ENCODE measurements at places on chromosomes 4 and X.

DNA sequence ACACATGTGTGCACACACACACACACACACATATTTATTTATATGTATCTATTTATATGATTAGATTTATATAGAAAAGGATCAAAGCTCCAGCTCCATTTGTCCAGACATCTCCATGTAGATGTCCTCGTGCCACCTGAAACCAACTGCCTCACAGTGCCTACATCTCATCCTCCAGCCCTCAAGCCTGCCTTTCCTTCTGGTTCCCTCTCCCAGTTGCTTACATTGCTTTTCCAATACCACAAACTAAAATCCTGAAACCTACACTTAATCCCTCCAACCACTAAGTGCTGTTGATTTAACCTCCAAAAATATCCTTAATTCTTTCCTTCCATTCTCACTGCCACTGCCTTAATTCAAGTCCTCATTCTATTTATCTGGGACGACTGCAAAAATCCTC is 51.4 kb downstream of the STBD1 start:
- no peak for DNase-seq

DNA sequence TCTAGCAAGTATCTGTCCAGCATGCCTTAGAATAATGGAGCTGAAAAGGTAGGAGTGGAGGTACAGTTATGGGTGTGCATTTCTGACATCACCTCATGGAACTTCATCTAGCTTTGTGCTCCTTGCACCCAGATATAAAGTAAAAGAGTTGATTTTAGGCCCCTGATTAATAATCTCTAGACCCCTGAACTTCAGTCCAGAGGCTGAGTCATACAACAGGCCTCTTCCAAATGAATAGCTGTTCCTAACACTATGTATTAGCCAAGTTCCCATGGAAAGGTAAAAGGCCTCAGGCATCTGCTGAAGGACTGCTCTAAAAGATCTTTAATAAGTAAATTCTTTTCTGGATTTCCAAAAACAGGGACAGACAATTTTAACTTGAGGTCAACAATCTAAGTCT is 16.2 kb downstream of the TBC1D9 start:
- no peak for DNase-seq

GRCh38 chr4:143417679-143418403 is 81.2 kb downstream of the GAB1 start:
- no peak for DNase-seq

DNA sequence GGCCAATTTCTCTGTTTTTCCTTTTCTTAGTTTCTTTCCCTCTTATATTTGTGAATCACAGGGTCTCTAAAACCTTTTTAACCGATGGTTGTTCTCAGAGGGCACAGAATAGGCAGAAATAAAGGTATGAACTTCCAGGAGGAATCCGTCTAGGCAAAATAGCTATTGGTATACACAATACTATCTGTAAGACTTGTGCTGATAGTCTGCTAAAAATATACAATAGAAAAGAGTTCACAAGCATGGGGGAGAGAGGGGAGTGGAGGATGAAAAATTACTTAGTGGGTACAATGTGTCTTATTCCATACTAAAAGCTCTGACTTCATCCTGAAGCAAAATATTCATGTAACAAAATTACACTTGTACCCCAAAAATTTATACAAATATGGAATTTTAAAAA is 30.2 kb downstream of the ANTXR2 start:
- DNase-seq: no peak

DNA sequence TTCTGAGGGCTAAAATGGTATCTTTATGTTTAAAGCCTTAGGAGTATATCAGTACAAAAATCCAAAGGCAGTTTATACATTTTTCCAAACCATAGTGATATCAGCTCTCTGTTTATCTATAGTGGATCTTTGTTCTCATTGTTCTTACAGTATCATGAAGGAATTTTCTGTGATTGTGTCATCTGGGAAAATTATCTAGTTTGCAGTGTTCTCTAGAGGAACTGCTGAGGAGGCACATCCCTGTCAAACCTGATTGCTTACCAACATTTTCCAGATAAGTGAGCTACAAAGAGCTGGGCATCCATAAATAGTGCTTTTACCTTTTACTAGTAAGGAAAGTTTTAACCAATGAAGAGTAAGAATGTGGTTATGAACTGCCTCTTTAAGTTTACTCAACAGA is 44.9 kb upstream of the SLC25A31 start:
- no peak for DNase-seq

DNA sequence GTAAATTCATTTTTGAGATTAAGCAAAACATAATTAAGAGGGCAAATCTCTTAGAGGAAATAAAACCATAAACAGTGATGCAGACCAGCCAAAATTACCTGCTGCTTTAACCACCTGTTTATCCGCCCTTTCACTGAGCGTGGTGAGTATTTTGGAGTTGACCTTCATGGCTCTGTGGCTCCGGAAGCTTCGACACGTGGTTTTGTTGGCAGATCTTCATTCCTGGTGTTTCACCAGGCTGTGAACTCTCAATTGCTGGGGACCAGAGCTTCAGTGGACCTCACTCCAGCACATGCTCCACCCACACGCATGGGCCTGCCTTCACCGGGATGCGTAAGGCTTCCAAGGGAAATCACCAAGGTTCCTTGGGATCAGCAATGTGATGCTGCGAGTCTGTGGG is 83.8 kb downstream of the FHDC1 start:
- DNase-seq: no peak

DNA sequence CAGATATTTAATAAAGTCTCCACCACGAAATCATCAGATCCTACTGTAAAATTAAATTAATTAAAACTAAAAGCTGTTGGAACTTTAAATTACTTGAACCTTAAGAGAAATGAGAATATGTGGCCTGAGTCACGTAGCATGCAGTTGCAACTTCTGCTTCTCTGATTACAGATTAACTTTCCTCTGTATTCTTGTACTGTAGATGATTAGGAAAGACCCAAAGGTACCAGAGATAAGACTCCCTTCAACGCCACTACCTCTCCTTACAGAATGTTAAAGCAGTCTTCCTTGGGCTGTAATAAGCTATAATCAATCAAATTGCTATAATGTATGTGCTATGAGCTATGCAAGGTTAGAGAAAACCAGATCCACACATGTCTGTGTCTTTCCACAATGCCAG is 47.9 kb downstream of the FAM13A start:
- no peak for DNase-seq

DNA sequence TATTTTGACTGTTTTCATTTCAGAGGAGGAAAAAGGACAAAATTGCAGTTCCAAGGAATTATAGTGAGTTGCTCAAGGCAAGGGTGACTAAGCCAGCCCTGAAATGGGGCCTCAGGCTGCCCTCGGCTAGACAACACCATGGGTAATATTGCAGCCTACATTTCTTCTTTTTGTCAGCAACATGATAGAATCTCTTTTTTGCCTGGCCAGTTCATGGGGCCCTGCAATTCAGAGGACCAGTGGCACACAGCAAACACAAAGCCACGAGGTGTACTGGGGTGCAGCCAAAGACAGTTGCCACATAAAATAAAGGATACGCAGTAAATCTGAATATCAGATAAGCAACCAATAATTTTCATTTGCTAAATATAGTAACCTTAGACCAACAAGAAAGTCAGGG is 41.8 kb downstream of the RBM47 start:
- DNase-seq: no peak

GRCh38 chr4:16693641-16694040 is 204.8 kb downstream of the LDB2 start:
- DNase-seq: no peak

DNA sequence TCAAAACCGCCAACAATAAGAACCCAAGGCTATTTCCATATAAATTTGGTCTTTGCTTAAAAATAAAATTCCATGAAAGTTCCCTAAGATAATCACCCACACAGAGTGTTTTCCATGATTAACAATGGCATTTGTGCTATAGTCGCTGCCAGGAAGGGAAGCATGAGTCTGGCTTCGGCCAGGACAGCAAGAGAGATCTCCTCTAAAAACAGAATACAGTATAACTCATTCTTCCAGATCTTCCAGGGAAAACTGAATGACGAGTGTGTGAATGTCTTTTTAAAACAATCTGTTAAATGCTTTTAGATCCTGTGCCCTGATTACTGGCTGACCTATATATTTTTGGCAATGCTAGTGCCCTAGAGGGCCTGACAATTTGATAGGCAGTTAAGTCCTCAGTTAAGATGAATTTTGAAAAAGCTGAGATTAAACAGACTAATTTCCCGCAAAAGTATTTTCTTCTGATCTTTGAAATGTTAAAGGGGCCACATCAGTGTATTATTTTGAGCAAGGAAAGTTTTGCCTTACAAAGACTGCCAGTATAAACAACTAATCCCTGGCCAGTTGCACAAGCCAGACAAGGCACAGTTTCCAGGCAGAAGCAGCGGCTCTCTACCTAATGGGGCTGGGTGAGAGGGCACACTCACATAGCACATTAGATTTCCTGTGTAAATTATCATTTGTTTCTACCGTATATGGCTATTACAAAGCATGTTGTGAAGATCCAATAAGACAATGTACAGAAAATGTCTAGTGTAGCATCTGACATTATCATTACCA is 127.3 kb downstream of the DCHS2 start:
- no peak for DNase-seq

DNA sequence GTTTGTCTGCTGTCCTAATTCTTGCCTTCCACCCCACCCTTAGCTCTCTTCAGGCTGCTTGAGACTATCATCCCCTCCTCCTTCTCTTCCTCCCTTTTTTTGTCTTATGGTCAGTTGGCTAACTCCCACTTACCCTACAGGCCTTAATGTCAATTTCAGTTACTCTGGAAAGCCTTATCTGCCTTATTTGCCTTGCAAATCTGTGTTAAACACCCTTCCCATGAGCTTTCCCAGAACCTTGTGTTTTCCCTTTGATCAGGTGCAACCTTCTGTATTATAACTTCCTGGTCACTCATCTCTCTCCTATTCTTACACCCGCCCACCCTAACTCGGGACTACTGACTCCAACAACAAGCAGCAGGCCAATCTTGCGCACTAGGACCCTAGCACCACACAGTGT is 74.8 kb downstream of the COX18 start:
- DNase-seq: no peak

- no peak for DNase-seq
These were observed 1.0 kb downstream of the LAMP2 start for GRCh38 chrX:120468071-120468470.

Data from activated naive CD8-positive, alpha-beta T cell treated with anti-CD3 and anti-CD28 coated beads, Interleukin-2, amount 50 U/mL, for 16 hours (primary cell).